Epithelial cell of alveolus of lung (primary cell): ENCODE measurements at places on chromosomes 4 and X. TPM values are rescaled to one million over a fixed set of nuclear protein-coding genes. Genes with fewer than 3 reads are reported as not detected.

MAOB gene
- total RNA-seq = 0.08 and 0.39 TPM in 2 replicates

MAGEC1 gene
- not detected in 2 replicates for total RNA-seq

SMIM14 gene
- total RNA-seq = 14.7 and 28.8 TPM in 2 replicates

CT45A10 gene
- not detected in 2 replicates for total RNA-seq

WWC2 gene
- total RNA-seq = 11.7 and 13.6 TPM in 2 replicates

PDCL2 gene
- not detected in 2 replicates for total RNA-seq

DNASE1L1 gene
- total RNA-seq = 47.1 and 58.0 TPM in 2 replicates

ARAF gene
- 31.0 and 31.5 TPM in 2 replicates for total RNA-seq

SLC30A9 gene
- total RNA-seq = 48.1 and 50.6 TPM in 2 replicates

NEIL3 gene
- 8.4 and 9.9 TPM in 2 replicates for total RNA-seq

NFKB1 gene
- 17.6 and 32.6 TPM in 2 replicates for total RNA-seq

RAB40A gene
- not detected in 2 replicates for total RNA-seq

HDAC8 gene
- total RNA-seq = 17.2 and 23.5 TPM in 2 replicates

TRPC5OS gene
- not detected in 2 replicates for total RNA-seq

TCEAL6 gene
- not detected in 2 replicates for total RNA-seq

IQSEC2 gene
- 17.3 and 18.8 TPM in 2 replicates for total RNA-seq

BEX1 gene
- total RNA-seq = 0.96 and 13.6 TPM in 2 replicates

ACE2 gene
- total RNA-seq = not detected in 2 replicates

WAS gene
- 0.13 and 0.48 TPM in 2 replicates for total RNA-seq

TMA16 gene
- 28.8 and 57.9 TPM in 2 replicates for total RNA-seq

EREG gene
- 21.5 and 126 TPM in 2 replicates for total RNA-seq

PNMA6A gene
- 0.65 and 0.80 TPM in 2 replicates for total RNA-seq

GBA3 gene
- total RNA-seq = not detected in 2 replicates

CFP gene
- 0.39 and 0.56 TPM in 2 replicates for total RNA-seq

CFAP99 gene
- not detected in 2 replicates for total RNA-seq

SMIM10 gene
- 7.1 and 11.3 TPM in 2 replicates for total RNA-seq

PSAPL1 gene
- under 0.01 TPM in 1 of 2 replicates, not detected in the other for total RNA-seq

ADGRG4 gene
- not detected in 2 replicates for total RNA-seq

ZBTB49 gene
- total RNA-seq = 2.1 and 3.7 TPM in 2 replicates

MAGEC2 gene
- not detected in 2 replicates for total RNA-seq
